ENCODE measurements at places on chromosomes 12 and 14.

- DNase-seq, result no peak
Measured at GRCh38 chr14:42734041-42734440, 1127.4 kb downstream of the LRFN5 start.

GRCh38 chr12:94262228-94263010 is 114.0 kb downstream of the PLXNC1 start:
- DNase-seq, result peak; percentile 48

DNA sequence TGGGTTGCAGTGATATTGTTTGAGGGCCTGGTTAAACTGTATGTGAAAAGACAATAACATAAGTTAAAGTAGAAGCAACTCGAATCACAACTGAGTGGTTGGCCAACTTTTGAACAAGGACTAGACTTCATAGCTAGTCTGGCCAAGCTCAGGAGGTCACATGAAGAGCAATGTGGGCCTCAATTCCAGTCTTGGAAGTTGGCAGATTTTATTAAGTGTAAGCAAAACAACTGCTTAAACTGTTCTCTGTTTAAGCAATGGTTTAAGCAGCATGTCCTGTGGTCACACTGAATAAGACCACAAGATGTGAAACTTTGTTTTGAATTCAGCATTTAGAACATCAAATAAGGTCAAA is 100.4 kb downstream of the TMTC3 start:
- DNase-seq, result no peak

GRCh38 chr12:85951823-85952222 is 77.7 kb downstream of the NTS start:
- no peak for DNase-seq

- DNase-seq, result no peak
Measured at GRCh38 chr12:20101046-20101445, 267.3 kb upstream of the PDE3A start.

- no peak for DNase-seq
Measured at GRCh38 chr14:27314231-27314630, 716.4 kb upstream of the NOVA1 start.

DNA sequence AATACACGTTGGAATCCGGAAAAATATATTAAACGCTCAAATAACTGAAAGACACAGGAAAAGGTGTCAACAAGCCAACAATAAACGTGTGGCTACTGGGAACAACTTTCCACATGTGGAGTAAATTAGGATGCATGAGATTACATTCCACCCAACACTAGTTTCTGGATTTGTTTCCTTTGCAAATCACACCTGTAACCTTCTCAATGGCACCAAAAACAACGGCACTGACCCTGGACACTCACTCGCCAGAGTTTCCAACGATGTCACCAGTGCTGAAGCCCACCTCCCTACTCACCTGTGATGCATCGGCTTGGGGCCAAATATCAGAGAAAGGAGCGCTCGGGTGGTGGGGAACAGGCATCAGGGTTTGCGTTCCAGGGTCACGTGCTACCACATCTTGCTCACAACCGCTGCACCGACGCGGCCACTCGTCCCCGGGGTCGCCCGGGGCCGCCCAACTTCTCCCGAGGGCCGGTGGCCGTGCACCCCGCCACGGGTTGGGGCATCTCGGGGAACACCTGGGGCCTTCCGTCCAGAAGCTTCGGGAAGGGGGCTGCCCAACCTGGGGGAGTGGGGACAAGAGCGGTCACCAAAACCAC is 629 bp downstream of the PRDM4 start:
- DNase-seq, result peak; percentile 22

DNA sequence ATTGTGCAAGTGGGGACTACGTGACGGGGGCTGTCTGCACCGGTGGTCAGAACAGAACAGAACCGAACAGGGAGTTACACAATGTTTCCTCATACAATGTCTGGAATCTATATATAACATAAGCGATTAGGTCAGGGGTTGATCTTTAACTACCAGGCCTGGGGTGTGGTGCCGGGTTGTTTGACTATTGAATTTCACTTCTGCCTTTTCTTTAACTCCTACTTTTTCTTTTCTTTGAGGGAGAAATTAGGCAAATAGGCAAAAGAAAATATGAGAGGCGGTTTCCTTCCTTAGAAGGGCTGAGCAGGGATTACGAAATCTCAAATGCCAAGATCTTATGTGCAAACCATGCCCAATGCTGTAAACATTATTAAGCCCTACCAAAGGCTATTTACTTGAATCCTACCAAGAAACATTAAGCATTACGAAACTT is 140.3 kb downstream of the SLC38A6 start:
- no peak for DNase-seq

DNA sequence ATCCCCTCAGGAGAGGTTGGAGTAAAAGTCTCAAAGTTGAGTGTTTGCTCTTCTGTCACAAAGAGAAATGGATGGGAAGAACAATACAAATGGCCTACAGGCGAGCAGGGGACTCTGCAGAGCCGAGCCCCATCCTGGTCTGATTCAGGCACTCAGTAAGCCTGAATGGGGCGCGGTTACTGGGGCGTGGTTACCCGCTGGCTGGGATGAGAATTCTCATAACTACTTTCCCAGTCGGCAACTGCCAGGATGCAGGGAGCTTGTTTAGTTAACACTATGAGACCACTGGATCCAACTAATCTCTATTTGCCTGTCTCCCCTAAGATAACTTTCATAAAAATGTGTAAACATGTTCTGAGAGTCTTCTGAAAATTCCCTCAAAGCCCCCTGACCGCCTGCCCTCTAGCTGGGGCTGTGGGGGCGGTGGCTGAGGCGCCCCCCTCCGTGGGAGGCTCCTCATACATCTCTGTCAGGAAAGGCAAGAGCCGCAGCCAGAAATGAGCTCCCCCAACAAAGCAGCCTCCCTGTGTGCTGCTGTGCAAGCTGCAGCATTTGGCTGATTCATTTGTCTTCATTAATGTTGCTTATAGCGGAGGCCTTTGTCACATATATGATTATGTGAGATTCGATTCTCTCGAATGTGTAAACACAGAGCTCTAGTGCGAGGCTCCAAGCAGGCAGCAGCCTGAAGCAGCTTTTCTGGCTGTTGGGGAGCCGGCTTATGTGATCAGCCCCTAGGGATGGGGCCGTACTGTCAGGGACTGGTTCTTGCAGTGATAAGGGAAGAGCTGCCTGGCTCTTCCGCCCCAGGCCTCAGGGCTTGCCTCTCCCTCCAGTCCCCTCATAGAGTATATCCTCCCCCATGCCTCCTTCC is 126.1 kb upstream of the ARHGAP5 start:
- no peak for DNase-seq

DNA sequence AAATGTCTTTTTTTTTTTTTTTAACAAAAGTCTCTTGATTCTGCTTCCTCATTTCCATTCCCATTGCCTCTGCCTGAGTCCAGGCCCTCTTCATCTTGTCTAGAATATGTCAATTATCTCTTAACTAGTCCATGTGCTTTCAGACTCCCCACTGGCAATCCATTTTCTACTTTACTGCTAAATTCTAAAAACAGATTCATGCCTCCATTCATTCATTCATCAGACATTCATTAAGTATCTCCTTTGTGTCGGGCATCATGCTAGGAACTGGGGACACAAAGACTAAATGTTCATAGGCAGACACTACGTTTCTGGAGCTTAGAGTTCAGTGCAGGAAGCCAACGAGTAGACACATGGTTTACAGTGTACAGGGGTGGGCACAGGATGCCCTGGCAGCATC is 9.6 kb upstream of the NEDD1 start:
- DNase-seq, result no peak

DNA sequence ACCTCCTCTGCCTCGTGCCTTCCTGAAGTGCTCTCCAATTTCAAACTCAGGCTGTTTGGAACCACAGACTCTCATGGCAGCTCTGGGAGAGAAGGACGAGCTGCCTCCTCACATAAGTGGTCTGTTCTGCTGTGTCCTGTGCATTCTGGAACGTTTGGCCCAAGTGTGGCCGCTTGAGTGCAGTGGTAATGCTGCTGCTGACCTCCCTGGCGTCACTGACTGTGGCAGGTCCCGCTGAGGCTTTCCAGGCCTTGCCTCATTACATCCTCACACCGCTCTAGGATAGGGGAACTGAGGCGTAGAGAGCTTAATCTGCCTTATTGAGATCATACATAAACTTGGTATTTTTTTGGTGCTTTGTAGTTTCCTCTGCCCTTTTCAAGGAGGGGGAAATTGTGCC is 14.2 kb downstream of the CCDC92 start:
- no peak for DNase-seq

- DNase-seq, result no peak
Measured at GRCh38 chr12:75890141-75890540, 141.4 kb downstream of the PHLDA1 start.

GRCh38 chr14:69458350-69458749 is 26.2 kb upstream of the PLEKHD1 start:
- no peak for DNase-seq

- no peak for DNase-seq
Measured at GRCh38 chr12:53049571-53050318, at the start of gene TNS2. TNS2 (plus strand) TSS chr12:53050065; CDS start chr12:53050186, 121 bp downstream.

- DNase-seq, result no peak
Measured at GRCh38 chr12:125201090-125201489, 135.9 kb downstream of the AACS start.

DNA sequence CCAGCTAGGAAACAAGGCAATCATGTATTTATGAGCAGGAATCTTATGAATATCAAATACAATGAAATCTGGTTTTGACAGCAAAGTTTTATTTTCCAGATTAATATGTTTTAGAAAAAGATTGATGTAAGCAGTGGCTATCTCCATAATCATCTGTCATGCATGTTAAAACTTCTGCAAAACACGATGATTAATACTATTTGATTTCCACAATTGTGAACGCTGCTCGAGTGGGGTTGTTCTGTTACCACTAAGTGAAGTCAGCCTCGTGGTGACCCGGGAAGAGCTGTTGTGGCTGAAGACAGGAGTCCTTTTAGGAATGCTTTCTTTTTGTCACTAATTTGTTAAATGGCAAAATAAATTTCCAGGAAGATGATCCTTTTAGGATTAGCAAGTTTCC is 9.4 kb downstream of the CFAP251 start:
- DNase-seq, result no peak

DNA sequence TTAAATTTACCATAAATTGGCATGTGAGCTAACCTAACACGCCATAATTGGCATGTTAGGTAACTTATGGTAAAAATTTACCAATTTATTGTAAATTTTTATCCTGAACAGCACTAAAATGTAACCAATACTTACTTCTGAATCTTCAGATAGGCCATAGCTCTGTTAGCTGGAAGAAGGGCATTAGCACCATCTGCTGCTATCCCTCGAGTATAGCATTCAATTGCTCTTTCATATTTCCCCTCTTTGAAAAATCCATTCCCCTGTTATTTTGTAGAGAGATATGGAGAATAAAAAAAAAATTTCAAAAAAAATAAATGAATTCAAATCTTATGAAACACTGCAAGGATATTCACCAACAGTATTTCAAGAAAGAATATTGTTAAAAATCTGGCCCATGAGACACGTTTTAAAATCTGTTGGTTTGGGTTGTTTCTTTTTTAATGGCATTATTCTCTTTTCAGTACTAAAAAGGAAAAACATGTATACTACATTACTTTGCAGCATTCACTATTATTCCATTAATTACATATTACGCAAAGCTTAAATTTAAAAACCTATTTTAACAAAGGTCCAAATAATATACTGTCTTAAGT is 19.1 kb downstream of the RPAP3 start:
- DNase-seq, result no peak

- DNase-seq, result no peak
Measured at GRCh38 chr12:57210926-57211692, 5.5 kb upstream of the NXPH4 start.

DNA sequence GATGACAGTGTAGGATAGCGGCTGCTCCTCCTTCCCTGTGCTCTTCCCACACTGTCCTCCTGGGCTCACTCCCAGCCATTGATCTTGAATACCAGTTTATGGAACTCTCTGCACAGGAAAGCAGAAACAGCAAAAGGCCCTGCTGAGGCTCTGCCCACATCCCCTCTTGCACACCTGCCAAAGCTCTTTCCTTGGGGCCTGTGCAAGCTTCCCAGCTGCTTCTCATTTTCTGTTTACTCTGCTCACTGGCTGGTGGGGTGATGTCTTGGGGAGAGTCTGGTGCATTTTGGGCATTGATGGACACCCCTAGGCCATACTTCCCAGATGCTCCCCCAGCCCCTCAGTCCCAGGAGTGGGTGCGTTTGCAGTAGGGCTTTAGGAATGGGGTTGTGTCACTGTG is 361.8 kb downstream of the TMEM121 start:
- DNase-seq, result no peak

- no peak for DNase-seq
Measured at GRCh38 chr14:104424406-104425072, 155.0 kb upstream of the C14orf180 start.

GRCh38 chr12:65022960-65023359 is 98.1 kb downstream of the WIF1 start:
- no peak for DNase-seq

DNA sequence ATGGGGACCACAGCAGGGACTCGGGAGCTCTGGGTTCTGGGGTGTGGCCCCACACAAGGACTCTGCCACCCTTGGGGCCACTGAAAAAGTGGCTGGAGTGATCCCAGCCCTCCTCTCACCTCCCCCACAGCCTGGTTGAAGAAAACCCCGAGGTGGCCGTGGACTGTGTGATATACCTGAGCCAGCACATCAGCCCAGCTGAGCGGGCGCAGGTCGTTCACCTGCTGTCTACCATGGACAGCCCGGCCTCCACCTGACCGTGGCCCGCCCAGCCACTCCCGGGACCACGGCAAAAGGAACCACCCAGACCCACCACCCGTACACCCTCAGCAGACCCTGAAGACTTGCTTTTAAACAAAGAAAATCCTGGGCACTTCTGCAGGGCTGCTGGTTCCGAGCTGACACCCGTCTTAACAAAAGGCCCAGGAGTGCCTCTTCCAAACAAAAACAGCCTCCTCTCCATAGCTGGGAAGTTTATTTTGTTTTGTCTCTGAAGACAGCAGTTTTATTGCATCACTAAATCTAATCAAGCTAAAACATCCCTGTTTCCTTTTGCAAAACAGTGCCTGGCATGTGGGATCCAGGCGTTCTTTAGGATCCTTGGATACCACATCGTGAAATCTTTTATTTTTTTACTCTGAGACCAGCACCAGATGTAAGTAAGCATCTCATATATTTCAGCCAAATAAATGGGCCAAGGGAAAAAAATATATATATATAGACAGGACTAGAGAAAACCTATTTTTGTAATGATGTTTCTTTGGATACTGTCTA is 42.8 kb downstream of the FOXN4 start:
- DNase-seq, result no peak

DNA sequence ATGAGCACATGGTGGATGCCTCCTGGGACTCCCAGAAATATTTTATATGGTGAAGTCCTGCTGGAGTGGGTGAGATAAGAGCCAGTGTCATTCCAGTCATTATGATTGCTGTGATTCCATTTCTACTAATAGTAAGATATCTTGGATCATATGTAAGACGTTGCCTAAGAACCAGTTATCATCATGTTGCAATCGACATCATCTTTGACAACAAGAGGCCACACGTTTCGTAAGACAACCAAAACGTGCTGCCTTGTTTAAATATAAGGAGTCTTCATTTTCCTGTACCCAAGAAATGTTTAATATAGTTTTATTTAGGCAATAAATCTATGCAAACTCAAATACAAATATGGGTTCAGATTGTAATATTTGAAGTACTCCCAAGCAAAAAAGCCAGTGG is 58.4 kb downstream of the SPTSSA start:
- DNase-seq, result no peak

- no peak for DNase-seq
Measured at GRCh38 chr14:104820669-104821228, 19.8 kb downstream of the ZBTB42 start.

GRCh38 chr14:87615822-87616679 is 376.9 kb downstream of the GALC start:
- no peak for DNase-seq

GRCh38 chr14:100761481-100761880 is 34.8 kb downstream of the DLK1 start:
- no peak for DNase-seq

- no peak for DNase-seq
Measured at GRCh38 chr12:116222358-116222757, 55.1 kb downstream of the MED13L start.

Measured in T-helper 9 cell (primary cell).